Iris pigment epithelial cell (primary cell): ENCODE measurements at places on chromosomes 6 and 20.

- peak; percentile 12 for DNase-seq
These were observed 24.2 kb upstream of the MYMX start for GRCh38 chr6:44192428-44193041.

DNA sequence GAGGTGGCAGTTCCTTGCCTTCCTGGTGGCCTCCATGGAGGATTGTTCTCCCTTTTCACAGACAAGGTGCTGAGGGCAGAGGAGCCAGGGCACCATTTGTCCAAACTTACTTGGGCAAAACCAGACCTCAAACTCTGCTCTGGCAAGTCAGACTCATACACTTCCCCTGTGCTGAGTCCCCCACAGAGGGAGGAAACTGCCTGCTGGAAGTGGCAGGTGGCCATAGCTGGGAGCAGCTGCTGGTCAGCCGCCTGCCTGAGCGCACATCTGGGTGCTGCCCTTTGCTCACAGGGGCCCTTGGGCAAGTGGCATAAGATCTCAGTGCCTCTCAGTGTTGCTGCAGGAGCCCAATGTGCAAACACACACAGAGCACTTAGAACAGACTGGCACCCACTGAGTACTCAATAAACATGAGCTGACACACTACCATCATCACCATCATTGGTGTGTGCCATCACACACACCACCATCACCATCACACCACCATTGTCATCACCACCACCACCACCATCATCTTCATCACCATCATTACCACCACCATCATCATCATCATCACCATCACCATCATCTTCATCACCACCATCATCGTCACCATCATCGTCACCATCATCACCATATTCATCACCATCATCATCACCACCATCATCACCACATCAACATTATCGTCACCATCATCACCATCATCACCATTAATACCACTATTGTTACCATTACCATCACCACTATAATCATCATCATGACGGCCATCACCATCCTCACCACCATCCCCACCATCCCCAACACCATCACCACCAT lies 17.6 kb downstream of the NOL4L start:
- DNase-seq: no peak

DNA sequence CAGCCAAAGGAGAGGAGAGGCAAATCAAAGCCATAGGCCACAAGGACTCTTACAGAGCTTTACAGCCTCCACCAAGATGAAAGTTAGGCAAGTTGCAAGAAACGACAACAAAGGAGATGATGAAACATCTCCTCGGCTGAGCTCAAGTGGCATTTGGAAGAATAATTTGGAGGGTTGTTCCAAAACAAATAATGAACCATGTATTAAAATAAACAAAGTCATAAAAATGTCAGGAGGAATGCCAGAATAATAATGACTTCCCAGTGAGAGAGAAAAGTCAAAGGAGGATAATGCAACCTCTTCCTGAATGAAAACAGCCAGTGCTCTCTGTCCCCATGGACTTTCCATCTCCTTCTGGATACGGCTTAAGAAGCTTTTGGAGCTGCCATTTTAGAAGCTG lies 371.4 kb upstream of the ID4 start:
- peak; percentile 64 for DNase-seq

GRCh38 chr6:15948930-15949900 lies 179.7 kb upstream of the MYLIP start:
- DNase-seq: peak; percentile 53

DNA sequence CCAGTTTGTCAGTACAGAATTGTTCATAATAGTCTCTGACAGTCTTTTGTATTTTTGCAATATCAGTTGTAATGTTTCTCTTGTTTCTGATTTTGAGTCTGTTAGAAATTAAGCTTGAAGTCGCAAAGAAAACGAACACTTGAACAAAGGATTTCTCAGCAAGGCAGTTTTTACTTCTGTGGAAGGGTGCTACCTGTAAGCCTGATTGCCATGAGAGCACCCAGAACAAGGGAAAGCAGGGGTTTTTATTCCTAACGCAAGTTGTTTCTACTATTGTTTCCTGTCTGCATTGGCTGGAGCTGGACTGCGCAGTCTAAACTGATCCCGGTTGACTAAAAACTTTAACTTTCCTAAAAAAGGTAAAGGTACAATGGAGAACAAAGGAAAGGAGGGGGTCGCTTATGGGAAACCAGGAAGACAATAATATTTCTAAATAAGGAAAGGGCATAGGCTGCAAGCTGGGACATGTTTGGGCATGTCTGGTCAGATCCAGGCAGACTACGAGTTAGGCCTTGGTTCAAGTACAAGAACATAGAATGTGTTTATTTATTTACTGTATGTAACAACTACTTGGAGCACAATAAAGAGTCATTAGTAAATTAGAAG lies 28.5 kb downstream of the HLA-B start:
- no peak for DNase-seq

DNA sequence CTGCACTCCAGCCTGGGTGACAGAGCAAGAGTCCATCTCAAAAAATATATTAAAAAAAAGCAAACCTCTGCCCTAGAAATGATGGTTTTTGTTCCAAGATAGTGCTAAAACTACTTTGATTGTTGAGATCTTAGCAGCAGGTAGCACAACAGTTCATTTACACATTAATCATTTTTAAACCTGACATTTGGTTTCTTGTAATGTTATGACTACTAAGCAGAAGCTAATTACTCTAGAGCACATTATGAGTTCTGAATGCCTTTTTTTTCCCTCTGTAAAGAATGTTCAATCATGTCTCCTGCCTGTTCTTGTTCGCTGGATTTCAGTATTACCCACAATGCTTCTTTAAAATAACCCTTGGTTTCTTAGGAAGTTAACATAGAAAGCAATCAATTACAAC lies 24.7 kb upstream of the PHF3 start:
- DNase-seq: no peak

DNA sequence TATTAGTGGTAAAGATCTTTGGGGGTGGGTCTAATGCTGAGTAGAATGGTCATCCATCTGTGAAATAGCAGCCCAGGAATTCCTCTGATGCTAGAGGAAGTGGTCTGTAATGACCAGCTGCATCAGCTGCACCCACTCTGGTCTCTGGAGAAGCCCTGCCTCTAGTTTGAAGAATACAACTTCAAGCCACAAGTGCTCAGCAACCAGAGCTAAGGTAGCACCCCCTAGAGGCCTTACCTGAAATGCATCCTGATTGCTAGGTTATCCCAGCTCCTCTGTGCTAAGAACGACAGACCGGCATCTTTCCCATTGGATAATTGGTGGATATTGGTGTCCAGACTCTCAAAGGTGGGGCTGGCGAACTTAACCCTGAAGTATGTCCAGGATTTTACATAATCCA lies 58.2 kb downstream of the DNAH8 start:
- no peak for DNase-seq

DNA sequence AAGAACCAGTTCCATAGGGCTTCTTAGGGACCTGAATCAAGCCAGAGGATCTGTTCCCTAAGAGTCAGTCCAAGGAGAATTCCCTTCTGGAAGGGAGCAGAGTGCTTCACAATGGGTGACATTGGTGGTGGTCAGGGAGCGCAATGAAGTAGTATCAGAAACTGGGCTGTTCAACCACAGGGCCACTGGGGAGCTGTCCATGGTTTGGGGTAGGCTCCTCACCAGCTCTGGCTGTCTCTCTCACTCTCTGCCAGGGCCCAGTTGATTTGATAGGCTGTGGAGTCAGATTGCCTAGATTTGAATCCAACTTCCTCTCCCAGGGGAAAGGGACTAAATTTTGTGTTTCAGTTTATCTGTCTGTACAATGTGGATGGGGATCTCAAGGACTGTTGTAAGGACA lies 36.7 kb upstream of the CHD6 start:
- peak; percentile 32 for DNase-seq

DNA sequence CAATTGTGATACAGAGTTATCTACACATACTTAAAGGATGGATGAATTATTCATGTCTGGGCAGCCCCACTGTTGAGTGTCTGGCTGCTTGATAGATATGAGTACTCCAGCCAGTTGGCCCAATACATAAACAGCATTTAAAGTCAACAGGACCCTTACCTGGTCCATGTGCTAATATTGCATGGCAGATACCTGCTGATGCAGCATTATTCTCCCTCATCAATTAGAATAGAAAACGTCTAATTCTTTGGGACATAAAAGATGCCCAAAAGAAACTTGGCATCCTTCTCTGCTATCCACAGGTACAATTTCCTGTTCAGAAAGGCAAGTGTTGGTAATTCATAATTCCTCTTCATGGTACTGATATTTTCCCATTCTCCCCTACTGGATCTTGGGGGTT lies 550.8 kb downstream of the TFAP2B start:
- no peak for DNase-seq

- DNase-seq: no peak
These were observed 71.7 kb upstream of the ZMYND8 start for GRCh38 chr20:47428164-47428563.

- DNase-seq: no peak
These were observed 3.2 kb upstream of the NCR2 start for GRCh38 chr6:41332241-41332640.

DNA sequence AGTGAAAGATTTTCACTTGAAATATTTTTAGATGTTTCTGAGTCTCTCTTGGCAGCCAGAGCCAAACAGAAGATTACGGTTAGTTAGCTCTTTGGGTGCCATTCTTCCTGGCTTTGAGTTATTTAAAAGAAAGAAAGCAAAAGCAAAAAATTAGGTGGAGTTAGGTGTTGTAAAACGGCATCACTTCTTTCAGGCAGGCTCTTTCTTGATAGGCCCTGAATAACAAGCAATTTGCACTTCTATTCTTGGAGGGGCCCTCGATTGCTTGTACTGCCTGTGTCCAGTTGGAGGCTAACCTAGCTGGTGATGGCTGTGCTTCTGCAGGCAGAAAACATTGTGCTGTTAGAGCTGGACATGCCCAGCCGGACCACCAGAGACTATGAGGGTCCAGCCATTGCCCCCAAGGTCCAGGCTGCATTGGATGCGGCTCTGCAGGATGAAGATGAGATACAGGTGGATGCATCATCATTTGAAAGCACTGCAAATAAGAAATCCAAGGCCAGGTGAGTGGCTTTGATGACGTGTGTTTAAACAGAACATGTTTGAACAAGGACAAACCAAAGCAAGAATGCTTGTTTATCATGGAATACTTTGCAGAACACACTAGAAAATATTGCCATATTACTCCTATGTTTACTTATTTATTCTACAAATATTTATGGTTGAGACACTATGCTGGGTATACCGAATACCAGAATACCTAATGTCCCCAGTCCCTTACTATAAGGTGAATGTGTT lies 28.1 kb upstream of the ASXL1 start:
- no peak for DNase-seq
